ENCODE measurements at places on chromosomes 6 and 20.

GRCh38 chr20:4045741-4046140, 30.4 kb upstream of the RNF24 start:
- no peak for DNase-seq

DNA sequence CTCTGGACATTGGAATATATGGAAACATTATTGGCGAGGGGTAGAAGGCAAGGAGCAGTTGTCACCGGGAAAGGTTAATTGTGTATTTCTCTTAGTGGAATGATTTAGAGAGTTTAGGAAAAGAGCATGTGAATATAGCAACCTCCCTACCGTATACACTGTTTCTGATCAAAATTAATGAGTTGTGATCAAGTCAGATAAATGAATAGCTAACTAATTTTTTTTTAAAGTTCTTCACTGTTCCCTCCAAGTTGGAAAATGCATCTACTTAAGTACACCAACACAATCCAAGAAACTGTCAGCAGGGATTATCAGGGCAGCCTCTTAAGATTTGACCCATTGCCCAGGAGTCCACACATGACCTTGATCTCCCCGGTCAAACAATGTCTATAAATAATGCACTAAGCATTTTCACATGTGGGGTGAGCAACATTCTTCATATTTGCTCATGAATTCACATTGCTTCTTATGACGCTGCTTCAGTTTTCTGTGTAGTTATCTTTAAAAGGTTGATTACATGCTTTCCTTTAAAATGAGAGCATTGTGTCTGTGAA, 680.8 kb upstream of the NRSN1 start:
- no peak for DNase-seq

- no peak for DNase-seq
Measured at GRCh38 chr6:165647041-165647440, 16.0 kb downstream of the PDE10A start.

GRCh38 chr20:10927936-10928840, 254.4 kb upstream of the JAG1 start:
- no peak for DNase-seq

- DNase-seq: no peak
Measured at GRCh38 chr6:15456422-15456821, 206.4 kb downstream of the DTNBP1 start.

GRCh38 chr6:70520575-70520974, 46.2 kb upstream of the SDHAF4 start:
- peak; percentile 3 for DNase-seq

GRCh38 chr6:1993042-1993441, 252.4 kb downstream of the GMDS start:
- no peak for DNase-seq

DNA sequence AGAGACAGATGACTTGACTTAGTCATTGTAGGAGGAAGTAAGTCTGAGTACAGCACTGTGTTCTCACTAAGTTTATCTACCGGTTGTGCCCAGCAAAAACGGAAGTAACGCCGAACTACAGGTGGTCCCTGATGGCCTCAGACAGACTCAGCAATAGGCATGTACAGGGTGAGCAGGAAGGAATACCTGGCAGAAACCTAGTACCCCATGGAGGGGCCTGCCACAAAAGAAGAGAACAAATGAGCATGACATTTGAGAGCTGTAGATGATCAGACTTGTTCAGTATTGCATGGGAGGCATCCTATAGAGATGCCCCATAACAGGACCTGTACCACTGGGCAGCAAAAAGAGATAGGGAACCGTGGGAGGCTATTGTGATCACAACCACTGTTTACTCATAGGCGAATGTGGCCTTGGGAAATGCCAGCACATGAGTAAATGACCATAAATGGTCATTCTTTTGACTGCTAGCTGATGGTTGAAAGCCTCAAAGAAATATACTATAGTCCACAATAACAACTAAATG, 106.4 kb upstream of the TAB2 start:
- DNase-seq: no peak

DNA sequence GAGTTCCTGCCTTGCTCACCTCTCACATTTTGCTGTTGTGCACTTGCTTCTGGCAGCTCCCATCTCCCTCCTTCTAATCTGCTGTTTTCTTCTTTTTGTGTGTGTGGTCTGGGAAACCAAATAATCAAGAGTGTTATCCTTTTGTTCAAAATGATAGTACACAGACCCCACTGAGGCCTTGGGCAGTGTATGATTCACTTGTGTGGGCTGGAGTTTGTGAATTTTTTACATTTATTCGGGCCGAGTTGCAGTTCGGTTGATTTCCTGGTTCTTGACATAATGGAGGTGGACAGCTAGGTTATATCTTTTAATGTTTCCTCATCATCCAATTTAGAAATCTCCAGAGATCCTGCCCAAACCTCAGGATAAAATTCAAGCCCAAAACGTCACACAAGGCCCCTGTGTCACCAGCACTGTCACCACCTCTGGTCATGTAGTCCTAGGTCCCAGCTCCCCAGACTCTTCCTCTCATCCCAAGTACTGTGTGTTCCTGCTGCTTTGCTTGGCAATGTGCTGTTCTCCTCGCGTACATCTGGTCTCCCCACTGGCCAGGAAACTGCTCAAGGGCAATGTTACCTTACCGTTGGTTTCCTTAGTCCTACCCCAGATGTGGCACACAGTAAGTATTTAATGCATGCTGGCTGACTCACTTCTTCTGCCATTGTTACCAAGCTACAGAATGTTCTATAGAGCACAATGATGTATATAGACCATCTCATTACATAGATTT, 55.7 kb upstream of the PHACTR2 start:
- DNase-seq: no peak

DNA sequence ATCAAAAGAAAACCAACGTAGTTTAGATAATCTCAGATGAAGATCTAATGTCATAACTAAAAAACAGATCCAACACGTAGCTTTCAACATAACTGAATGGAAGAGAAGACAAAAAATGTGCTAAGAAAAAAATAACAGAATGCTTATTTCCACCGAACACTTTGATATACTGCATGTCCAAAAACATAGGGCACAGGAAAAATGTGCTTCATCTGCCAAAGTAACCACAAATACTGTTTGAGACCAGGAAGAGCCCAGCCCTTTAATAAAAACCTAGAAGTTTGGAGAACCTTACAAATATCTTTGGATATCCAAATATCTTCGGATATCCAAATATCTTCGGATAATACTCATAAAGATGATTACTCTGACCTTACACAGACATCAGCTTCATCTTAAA, 19.8 kb downstream of the LAMA4 start:
- no peak for DNase-seq

DNA sequence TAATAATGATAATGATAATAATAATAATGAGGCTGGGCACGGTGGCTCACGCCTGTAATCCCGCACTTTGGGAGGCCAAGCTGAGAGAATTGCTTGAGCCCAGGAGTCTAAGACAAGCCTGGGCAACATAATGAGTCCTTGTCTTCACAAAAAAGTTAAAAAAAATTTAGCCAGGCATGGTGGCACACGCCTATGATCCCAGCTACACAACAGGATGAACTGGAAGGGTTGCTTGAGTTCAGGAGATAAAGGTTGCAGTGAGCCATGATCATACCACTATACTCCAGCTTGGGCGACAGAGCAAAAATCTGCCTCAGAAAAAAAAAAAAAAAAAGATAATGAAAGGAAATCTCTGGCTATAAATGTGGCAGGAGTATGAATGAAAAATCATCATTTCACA, 213.4 kb downstream of the HIVEP2 start:
- DNase-seq: no peak

GRCh38 chr6:165663377-165663735, 315 bp upstream of the PDE10A start:
- no peak for DNase-seq

- DNase-seq: no peak
Measured at GRCh38 chr20:4299773-4300172, 284.4 kb upstream of the RNF24 start.

DNA sequence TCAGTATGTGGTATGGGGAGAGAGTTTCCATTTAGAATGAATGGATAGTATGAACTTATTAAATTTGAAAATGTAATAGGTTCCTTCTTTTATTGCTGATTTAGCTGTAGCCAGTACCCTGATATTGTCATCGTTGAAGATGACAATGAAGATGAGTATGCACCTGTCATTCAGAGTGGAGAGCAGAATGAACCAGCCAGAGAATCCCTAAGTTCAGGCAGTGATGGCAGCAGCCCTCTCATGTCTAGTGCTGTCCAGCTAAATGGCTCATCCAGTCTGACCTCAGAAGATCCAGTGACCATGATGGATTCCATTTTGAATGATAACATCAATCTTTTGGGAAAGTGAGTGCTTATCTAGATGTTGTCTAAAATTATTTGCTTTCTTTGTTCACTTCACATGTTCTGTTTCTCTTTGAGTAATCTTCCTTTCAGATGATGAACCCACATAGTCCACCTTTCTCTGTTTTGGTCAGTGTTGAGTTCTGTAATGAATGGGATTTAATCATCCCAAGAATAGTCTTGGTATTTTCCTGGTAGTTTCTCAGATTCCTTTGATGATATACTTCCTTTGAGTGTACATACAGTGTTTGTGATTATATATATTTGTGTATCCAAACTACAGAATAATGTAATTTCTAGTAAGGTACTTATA, 23.3 kb downstream of the HSF2 start:
- DNase-seq: no peak

- DNase-seq: no peak
Measured at GRCh38 chr6:89530982-89531381, 98.0 kb downstream of the ANKRD6 start.

DNA sequence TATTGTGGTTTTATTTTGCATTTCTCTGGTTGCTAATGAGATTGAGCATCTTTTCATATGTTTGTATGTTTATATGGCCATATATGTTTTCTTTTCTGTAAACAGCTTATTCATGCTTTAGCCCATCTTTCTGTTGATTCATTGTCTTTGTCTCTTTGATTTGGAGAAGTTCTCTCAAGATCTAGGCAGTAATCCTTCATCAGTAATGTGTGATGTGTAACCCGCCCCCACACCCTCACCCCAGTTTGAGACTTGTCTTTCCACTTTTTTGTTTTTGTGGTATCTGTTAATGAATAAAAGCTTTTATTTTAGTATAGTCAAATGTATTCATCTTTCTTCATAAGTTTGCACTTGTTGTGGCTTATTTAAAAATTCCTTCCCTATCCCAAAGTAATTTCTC, 26.0 kb downstream of the ZC3H12D start:
- no peak for DNase-seq

DNA sequence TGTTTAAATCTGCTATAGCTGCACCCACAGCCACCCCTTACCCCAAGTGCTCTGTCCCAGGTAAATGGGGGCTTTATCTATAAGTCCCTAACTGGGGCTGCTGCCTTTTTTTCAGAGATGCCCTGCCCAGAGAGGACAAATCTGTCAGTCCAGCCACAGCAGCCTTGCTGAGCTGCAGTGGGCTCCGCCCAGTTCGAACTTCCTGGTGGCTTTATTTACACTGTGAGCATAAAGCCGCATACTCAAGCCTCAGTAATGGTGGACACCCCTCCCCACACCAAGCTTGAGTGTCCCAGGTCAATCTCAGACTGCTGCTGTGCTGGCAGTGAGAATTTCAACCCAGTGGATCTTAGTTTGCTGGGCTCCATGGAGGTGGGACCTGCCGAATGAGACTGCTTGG, 505.2 kb downstream of the CBLN4 start:
- no peak for DNase-seq

DNA sequence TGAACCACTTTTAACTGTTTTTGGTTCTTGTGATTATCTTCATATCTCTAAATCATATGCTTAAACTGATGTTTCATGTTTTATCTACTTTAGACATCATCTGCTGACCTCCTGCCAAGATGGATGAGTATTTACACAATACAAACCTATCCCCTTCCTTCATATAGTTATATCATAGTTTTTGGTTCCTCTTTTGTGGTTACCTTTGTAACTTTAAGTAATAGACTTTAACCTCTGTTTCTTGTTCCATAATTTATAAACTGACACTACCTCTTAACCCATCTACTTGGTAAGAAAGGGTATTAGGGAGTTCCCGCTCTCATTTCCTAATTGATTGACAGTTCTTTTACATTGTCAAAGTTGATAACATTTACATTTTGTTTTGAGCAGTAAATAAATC, 11.9 kb downstream of the PCMT1 start:
- DNase-seq: no peak

GRCh38 chr20:35680452-35681183, 15.9 kb upstream of the CPNE1 start:
- DNase-seq: no peak

GRCh38 chr6:134314006-134314821, 3.7 kb downstream of the SGK1 start:
- no peak for DNase-seq

DNA sequence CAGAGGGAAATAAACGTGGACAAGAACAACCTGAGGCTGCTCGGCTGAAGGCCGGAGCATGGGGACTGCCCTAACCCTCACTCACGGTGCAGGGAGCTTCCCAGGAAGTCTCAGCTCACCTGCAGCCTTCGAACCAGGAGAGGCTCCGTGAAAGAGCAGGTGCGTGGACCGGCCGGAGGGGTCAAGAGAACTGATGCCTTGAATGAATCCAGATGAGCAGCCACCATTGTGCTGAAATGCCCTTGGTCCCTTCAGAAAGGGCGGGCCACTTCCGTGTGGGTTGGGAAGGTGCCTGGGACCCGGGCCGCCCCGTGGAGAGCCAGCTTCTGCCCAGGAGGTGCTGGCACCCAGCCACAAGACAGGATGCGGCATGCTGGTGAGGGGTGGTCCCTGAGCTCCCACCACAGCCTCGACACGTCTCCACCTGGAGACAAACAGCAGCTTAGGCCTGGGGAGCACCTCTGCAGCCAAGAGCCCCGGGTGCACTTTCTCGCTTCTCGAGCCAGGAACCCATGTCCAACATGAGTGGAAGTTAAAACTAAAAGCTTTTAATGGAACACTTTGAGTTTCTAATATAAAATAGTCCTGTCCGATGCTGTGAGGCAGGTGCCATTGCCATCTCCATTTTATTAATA, 83.5 kb downstream of the TTLL2 start:
- DNase-seq: no peak

- DNase-seq: no peak
Measured at GRCh38 chr6:16419636-16420336, 181.4 kb downstream of the GMPR start.

- no peak for DNase-seq
Measured at GRCh38 chr6:56235245-56235644, 12.1 kb downstream of the COL21A1 start.

DNA sequence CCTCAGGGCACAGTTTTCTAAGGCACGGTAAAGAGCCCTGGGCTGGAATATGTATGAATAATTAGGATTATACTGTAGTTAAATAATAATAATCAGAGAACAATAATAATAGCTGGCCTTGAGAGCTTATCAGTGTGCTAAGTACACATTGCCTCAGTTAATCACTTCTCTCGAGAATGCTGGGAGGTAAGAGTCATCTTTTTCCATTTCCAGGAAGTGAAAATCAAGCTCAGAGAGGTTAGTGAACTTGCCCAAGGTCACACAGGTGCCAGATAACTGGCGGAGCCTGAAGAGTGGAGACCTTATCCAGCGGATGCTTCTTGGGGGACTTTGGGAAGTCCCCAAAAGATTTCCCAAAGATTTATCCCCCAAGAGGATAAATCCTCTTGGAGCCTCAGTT, 19.4 kb upstream of the CBFA2T2 start:
- DNase-seq: no peak
